ENCODE measurements at places on chromosomes 4 and X. TPM values are rescaled to one million over a fixed set of nuclear protein-coding genes. Genes with fewer than 3 reads are reported as not detected.

Gene P2RY10
- not detected for total RNA-seq

Gene GDI1
- 149 TPM for total RNA-seq

DNA sequence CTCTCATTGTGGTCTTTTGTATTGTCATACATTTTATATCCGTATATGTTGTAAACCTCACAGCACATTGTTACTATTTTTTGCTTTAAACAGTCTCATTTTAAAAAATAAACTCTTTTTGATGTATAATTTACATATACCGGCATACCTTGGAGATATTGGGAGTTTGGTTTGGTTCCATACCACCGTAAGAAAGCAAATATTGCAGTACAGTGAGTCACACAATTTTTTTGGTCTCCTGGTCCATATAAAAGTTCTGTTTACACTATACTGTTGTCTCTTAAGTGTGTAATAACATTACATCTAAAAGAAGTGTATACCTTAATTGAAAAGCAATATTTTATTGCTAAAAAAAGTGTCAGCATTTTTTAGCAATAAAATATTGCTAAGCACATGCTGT lies 70.0 kb downstream of the KDM6A start:
- H3K36me3 ChIP-seq, result peaks cover 25% of the 10 kb centered on the region
- H3K4me3 ChIP-seq, result no peak overlapping the region
- DNase-seq, result no peak
- H3K27ac ChIP-seq, result no peak overlapping the region
- peaks cover 4% of the 10 kb centered on the region for H3K4me1 ChIP-seq

DNA sequence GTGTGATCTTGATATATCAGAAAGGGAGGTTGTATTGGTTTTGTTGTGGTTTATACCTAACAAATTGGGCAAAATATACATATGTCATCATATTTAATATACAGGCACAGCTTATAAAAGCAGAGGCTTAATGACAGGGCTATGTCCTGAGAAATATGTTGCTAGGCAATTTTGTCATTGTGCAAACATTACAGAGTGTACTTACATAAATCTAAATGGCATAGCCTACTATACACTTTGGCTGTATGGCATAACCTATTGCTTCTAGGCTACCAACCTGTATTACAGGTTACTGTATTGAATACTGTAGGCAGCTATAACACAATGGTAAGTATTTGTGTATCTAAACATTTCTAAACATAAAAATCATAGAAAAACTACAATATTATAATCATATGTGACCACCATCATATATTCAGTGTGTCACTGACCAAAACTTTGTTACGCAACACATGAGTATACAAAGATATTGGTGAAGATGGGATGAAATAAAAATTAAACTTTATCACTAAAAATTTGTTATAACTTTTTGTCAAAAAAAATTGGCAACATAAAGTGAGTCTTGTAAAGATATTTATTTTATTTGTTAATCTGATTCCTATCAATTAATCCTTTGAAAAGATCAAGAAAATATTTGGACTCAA lies 414.0 kb upstream of the HS3ST1 start:
- H3K4me1 ChIP-seq, result no peaks in the 10 kb centered on the region
- no peak overlapping the region for H3K4me3 ChIP-seq
- no peaks in the 10 kb centered on the region for H3K36me3 ChIP-seq
- no peak overlapping the region for H3K27ac ChIP-seq

Gene SERTM2
- 0.72 TPM for total RNA-seq

Gene EDNRA
- total RNA-seq, result 13.3 TPM

Gene TMEM35A
- total RNA-seq, result 5.8 TPM

DNA sequence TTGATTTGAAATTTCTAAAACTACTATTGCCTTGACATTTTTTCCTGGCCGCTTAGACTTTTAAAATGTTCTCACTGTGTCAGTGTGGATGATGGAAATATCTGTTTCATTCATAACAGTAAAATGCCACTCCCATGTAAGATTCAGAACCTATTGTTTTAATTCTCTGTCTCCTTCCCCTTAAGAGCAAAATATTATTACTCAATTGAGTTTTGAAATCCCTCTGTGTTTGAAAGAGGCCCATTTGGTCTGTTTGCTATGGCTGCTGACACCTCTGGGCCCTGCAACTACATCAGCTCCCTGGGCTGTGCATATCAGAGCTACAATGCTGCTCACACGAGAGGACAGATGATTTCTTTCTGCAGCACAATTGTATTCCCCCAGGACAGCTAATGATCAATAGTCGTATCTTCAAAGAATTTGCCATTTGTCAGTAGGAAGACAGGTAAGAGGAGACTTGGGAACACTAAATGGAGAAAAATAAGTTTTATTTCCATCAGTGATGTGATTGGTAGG lies 388.0 kb upstream of the GALNT7 start:
- no peak overlapping the region for H3K27ac ChIP-seq
- no peaks in the 10 kb centered on the region for H3K27me3 ChIP-seq
- H3K4me1 ChIP-seq, result peaks cover 23% of the 10 kb centered on the region
- H3K4me3 ChIP-seq, result no peak overlapping the region

Measured in progenitor cell of endocrine pancreas (in vitro differentiated cells).